ENCODE measurements at places on chromosomes 2 and 18.

- DNase-seq: no peak
Measured at GRCh38 chr2:67566958-67567635, 170.0 kb downstream of the ETAA1 start.

DNA sequence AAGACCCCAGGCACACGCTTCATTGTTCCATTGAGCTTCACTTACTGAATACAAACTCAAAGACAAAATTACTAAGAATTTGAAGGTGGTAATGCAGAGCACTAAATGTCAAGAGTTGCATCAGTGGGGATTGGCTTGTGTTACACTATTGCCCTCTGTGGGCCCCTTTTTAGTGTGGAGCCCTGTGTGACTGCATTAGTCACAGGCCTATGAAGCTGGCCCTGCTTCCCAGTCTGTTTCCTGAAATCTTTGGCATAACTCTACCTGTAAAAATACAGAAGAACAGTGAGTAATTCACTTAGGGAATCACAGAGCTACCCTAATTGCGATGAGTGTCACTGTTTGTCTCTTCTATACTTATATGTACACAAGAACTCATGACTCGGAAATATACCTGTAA lies 40.0 kb upstream of the STPG4 start:
- no peak for DNase-seq

DNA sequence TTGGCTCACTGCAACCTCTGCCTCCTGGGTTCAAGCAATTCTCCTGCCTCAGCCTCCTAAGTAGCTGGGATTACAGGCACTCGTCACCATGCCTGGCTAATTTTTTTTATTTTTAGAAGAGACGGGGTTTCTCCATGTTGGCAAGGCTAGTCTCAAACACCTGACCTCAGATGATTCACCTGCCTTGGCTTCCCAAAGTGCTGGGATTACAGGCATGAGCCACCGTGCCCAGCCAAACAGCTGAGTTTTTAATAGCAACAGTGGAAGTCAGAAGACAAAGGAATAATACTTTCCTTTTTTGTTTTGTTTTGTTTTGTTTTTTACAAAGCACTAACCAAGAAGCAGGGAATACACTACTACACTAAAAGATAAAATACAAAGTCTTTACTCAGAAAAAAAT lies 16.9 kb downstream of the GPR75 start:
- DNase-seq: no peak

GRCh38 chr2:84888401-84889276 lies 7.8 kb upstream of the TRABD2A start:
- no peak for DNase-seq

GRCh38 chr2:202592566-202592965 lies 42.2 kb upstream of the FAM117B start:
- DNase-seq: no peak

- DNase-seq: no peak
Measured at GRCh38 chr2:188676010-188676400, 298.2 kb upstream of the COL3A1 start.

DNA sequence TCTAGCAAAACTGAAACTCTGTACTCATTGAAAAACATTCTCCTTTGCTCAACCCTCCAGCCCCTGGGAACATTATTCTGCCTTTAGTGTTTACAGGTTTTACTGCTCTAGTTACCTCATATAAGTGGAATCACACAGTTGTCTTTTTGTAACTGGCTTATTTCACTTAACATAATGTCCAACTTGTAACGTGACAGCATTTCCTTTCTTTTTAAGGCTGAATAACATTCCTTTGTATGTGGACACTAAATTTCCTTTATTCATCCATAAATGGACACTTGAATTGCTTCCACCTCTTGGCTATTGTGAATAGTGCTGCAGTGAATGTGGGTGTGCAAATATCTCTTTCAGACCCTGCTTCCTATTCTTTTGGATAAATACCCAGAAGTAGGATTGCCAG lies 144.9 kb downstream of the ACTR3 start:
- no peak for DNase-seq

- DNase-seq: no peak
Measured at GRCh38 chr2:217366266-217366895, 506.5 kb upstream of the TNP1 start.

GRCh38 chr18:37422116-37422515 lies 143.5 kb downstream of the CELF4 start:
- no peak for DNase-seq

DNA sequence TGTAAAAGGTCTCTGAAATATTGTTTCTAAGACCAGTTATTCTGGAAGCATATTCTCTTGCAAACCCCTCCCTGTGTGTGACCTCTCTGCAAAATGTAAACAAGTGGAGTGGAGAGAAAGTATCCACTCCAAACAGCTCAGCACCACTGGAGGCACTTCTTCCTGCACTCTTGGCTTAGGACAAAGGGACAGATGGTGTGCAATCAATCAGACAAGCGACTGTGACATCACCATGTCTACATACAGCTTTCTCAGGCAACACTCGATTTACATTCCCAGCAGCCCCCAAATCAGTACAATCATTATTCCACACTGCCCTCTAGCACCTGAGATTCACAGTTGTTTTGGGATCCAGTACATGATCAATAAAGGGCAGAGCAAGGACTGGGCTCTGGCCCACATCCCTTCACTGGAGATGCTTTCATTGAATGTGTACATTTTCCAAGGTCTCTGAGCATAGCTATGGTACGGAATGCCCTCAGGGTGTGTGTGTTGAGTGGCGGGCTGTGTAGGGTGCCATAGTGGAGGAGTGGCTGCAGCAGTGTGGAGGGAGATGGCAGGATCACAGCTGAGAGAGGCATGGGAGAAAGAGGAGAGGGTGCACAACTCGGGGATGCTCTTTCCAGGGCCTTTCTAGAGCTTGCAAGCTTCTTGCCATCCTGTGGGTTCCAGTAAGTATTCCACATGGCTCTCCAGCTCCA lies 311.8 kb upstream of the ST6GAL2 start:
- DNase-seq: no peak

GRCh38 chr18:39241534-39241933 lies 1675.9 kb upstream of the CELF4 start:
- DNase-seq: no peak

- no peak for DNase-seq
Measured at GRCh38 chr18:31563778-31564177, 27.9 kb upstream of the TTR start.

DNA sequence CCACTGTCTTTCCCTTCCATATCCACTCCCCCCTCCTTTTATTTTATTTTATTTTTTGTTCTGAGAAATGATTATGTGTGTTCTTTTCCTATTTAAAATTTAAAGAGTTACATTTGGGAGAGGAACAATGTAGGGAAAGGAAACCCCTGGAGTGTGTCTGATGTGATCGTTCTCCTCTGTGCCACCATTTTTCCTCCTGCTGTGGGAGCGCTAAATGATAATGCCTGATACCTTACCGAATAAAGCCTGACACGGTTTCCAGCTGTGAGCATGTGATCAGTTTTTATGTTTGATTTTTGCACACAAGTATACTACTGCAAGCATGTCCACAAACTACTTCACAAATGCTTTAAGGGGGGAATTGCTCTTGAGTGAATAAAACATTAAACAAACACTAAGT lies 317.8 kb upstream of the FANCL start:
- no peak for DNase-seq

DNA sequence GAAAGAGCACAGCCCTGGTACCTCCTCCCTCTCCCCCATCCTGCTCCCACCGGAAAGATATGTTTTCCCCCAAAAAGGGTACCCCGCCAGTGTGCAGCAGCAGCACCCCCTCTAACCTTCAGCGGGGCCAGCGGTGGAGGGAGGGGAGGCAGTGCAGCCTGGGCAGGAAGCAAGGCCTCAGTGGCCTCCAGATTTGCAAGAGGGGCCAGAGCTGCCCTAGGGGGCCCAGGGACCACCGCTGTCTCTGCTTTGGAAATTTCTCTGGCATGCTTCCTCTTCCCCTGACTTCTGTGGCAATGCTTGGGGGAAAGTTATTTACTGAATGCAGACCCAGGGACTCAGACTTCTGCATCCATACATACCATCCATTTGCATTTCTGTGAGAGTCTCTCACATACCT lies 111.5 kb downstream of the KLHL29 start:
- DNase-seq: no peak

GRCh38 chr18:47390410-47391024 lies 139.1 kb upstream of the SKOR2 start:
- no peak for DNase-seq

GRCh38 chr2:3739313-3739712 lies 35.9 kb downstream of the DCDC2C start:
- DNase-seq: no peak

GRCh38 chr2:205989271-205990071 lies 96.5 kb downstream of the INO80D start:
- DNase-seq: no peak

DNA sequence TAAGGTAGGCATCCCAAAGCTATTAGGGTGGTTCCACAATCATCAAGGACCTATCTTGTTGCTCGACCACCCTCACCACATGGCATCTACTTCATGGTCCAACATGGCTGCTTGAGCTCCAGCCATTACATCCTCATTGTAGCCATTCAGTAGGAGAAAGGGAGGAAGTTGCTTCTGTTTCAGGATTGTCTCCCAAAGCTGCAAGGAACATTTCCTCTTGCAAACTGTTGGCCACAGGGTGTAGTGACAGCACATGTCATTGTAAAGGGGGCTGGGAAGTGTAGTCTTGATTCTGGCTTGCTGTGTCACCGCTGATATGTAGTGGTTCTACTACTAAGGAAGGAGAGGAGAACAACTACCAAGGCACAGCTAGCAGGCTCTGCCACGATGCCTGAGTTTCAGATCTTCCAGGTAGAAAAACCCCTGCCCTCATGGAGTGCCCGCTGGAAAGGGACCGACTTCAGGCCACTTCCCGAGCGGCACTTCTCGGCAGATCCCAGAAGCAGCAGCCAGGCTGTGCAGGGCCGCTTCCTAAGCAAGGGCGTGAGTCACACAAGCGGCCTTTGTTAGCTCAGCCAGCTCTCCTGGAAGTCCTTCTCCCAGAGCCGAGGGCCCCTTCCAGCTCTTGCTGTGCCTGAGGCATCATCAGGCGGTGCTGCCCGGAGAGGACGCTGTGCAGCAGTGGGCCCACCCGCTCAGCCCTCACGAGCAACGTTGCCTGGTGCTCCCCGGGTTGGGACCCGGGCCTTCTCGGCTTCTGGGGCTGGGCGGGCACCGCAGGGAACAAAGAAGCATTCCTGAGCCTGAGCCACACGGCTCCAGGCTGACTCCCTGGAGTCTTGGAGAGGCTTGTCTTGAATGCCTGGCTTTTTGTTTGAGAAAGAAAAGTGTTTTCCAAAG lies 58.2 kb downstream of the HS6ST1 start:
- DNase-seq: no peak

GRCh38 chr2:16253291-16253690 lies 312.9 kb downstream of the MYCN start:
- no peak for DNase-seq

- DNase-seq: no peak
Measured at GRCh38 chr18:36095936-36096519, 28.7 kb upstream of the RPRD1A start.

DNA sequence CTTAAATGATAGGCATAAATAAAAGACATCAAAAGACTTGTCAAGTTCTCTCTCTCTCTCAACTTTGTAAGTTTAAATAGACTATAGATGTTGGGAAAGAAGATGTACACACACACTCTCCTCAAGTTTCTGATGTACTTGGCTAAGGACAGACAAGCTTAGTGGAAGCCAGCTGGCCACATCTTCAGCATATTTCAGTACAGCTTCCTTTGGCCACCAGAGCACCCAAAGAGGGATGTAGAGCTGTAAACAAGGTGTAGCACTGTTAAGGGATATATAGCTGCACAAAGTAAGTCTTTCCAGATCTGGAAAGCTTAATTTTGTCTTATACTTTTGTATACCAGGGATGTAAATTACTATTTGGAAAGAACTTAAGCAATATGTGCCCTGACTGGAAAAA lies 64.3 kb upstream of the MSTN start:
- DNase-seq: no peak

DNA sequence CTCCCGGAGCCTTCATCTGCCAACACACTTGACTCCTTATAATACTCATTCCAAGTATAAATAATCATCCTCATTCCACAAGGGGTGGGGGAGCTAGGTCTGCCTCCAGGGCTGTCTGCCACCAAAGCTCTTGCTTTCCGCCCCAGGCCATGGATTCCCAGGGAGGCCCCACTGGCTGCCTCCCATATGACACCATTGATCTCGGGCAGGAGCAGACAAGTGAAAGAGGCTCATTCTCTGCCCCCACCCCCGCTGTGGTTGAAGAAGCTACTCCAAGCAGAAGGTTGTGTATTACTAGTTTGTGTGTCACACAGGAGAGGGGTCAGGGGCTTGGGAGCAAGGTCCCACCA lies 99.5 kb downstream of the MRO start:
- no peak for DNase-seq

- DNase-seq: no peak
Measured at GRCh38 chr18:13616041-13616440, 110.3 kb downstream of the FAM210A start.

DNA sequence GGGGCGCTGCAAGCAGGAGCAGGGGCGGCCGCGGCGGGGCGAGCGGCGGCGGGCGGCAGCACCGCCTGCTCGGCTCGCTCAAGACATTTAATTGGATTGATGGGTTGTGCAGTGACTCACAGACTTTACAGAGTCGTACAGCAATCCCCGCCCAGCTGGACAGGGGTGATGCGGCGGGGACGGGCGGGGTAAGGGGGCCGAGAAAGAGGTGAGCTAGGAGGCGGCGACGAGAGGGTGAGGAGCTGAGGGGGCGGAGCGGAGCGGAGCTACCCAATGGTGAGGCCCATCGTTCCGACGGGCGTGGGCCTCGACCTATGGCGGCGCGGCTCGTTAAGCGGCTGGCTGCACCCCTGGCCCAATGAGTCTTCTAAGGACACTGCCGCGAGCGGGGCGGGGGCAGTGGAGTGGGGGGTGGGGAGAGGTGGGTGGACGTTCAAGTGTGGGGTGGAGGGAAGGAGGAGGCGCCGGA lies 97.1 kb upstream of the SERTAD2 start:
- peak; percentile 97 for DNase-seq

GRCh38 chr2:120358734-120359465 lies 13.0 kb downstream of the INHBB start:
- DNase-seq: no peak
